ENCODE measurements at places on chromosomes 1 and 21.

DNA sequence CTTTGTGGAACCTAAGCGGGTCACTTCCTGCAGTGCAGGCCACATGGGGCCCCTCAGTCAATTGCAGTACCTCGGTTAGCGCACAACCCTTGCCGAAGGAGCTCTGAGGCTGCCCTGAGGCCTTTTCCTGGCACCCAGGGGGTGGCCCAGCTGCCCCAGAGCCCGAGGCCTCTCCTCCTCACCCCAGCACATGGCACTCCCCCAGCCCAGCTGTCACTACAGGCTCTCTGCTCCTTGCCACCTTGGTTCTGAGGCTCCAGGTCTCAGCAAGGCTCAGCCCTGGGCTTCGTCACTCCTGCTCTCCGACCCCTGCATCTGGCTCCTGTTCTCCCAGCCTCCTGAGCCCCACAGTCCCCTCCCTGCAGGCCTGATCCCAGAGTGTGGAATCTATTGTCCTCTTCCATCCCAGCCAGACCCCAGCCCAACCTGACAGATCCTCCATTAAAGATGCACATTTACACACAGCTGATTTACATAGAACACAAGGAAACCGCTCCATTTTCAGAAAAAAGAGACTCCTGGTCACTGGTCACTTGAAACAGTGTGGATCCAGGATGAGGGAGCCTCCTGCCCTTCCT lies 192.8 kb upstream of the POU3F1 start:
- no peak for DNase-seq

DNA sequence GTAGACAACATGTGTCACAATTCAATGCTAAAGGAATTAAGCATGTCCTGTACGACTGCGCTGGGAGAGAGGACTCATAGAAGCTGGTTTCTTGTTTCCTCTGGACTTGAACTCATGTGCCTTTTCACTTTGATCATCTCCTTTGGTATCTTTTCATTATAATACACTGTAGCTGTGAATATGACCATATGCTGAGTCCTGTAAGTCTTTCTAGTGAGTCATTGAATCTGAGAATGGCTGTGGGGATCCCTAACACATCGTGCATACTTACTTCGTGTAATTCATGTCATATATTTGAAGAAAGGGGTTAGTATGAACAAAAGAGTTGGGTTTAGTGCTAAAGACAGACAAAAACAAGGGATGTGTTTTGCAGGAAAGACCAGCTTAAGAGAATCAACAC lies 148.1 kb upstream of the RUNX1 start:
- no peak for DNase-seq

GRCh38 chr1:2415801-2416208 lies 3.4 kb upstream of the PEX10 start:
- DNase-seq: no peak

GRCh38 chr21:21722731-21723130 lies 724.5 kb downstream of the NCAM2 start:
- DNase-seq: no peak

DNA sequence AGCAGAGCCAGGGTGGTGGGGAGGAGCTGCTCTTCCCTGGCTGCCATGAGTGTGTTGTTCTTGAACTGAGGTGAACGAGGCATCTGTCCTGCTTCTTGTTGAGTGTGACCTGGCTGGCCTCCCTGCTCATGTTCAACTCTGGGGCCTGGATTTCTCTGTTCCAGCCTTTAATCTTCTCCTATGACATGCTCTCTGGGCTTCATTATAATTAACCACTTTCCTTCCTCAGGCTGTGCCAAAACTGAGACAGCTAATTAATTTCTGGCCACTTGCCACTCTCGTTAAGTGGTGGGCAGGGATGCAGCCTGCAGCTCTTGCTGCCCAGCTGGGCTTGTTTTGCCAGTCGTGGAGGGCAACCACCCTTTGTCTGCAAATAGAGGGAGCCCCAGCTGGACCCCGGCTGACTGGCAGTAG lies 23.3 kb downstream of the OPRD1 start:
- no peak for DNase-seq

DNA sequence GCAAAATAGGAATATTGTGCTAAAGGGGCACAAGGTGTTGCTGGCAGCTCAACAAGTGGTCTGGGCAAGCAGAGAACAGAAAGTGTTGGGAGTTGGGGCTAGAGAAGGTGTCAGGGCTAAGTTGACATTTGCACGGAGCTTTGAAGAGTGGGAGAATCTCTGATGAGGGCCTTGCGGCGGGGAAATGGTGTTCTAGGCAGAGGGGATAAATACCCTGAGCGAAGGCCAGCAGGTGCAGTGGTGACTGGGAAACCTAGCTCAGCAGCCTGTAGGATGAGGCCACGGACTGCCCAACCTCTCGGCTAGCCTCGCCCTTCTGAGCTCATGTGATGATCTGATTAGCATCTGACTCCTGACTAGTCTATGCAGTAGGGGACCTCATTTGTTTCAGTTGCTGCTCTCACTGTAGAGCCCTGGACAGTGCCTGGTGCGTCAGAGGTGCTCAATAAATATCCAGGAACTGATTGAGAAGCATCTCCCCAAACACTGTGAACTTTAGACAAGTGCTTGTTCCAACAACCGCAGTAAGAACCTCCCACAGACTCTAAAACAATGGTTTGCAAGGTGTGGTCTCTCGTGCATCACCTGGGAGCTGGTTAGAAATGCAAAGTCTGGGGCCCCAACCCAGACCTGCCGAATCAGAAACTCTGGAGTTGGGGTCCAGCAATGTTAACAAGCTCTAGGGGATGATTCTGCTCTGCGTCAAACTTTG lies 1.0 kb upstream of the FOXO6 start:
- no peak for DNase-seq

- no peak for DNase-seq
Measured at GRCh38 chr1:170240409-170240808, 94.7 kb downstream of the NTMT2 start.

DNA sequence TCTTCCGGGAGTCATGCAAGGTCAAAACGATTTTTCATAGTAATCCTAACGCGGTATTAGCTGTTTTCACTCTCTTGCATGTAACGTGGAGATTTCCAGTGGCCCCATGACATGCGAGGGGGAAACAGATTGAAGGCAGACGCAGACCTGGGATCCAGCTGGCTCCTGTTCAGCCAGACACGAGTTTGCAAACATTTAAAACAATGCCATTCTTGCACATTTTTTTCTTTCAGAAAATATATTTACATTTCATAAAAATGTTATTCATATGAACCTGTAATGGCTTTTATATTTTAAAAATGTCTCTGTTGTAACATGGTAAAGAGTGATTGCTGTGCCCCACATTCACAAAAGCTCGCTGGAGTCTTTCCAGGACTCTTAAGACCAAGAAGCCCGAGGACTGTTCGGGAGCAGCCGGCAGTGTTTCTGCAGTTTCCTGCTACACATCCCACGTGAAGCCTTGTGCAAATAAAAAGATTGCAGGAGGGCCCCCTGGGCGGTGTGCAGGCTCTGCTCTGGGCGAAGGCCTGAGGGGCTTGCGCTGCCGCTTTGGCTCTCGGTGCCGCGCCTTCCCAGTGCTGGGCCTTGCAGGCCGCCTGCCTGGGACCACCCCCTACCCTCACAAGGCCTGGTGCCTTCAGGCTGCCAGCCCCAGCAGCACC lies 184.9 kb downstream of the DYRK1A start:
- no peak for DNase-seq
